NCI-H1105 treated with DMSO at 0.1 percent for 48 hours (cell line): ENCODE measurements at places on chromosomes 13 and 19.

DNA sequence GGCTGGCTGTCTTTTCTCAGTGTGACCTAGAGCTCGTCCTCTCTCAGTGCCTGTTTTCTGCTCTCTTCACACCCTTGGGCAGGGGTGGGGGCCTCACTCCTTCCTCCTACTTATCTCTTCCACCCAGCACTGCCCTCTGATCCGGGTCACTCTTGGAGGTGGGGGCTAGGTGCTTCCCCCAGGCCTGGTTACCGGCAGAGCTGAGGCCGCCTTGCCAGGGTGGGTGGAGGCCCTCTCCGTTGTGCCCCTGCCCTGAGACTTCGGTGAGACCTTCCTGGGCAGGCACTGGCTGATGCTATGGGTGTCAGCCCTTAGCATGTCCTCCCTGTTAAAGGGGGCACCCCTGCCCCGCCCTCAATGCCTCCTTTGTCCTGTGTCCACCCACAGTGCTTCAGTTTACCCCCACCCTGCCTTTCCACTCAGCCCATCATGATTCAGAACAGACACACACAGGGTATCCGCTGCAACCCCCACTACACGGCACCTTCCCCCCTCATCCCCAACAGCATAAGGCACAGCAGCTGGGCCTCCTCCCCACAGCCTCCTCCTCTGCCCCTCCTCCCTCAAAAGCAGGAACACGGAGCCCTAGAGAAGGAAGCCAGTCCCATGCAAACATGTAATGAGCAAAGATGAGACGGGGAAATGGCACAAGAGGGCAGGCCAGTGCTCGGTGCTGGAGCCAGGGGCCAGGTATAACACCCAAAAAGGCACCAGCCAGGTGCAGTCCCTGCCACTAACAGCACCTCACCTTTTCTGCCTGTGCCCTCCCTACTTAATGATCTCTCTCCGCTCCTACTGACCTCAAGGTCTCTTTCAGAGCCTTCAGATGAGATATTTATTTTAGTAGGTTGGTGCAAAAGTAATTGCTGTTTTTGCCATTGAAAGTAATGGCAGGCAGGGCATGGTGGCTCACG lies 9.8 kb downstream of the ZGLP1 start:
- DNase-seq: no peak

DNA sequence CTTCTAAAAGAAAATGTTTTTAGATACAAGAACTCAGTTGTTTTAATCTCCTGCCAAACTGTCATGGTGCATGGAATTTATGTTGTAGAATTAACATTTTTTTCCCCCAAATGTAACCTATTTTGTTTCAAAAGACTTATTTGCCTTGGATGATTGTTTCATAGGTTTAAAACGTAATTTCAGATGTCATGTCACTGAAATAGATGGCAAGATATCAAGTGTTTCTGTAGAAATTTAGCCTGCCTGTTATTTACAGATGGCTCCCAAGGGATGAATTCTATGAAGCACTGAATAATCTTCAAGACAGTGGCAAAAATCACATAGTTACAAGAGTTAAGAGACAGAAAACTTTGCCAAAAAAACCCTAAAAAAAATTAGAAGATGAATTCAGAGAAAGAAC lies 1484.6 kb downstream of the OLFM4 start:
- DNase-seq: no peak

DNA sequence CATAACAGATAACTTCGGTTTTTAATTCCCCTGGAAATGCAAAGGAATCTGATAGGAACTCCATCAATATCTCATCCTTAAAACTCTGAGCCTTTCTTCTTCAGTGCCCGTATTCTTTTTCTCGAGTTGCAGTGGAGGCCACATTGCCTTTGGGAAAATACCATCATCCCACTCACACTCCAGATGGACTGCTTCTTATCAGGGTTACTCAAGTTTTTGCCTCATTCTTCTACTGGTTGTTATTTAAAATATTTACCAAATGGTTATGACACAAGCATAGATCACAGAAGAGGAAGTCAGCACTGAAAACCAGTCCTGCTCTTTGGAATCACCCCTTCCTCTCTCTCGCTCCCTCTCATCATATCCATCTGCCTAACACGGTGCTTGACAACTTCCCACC lies 1020.5 kb upstream of the SLC10A2 start:
- DNase-seq: no peak

- no peak for DNase-seq
Observed at GRCh38 chr19:36528921-36529518, 949 bp upstream of the ZNF260 start.

DNA sequence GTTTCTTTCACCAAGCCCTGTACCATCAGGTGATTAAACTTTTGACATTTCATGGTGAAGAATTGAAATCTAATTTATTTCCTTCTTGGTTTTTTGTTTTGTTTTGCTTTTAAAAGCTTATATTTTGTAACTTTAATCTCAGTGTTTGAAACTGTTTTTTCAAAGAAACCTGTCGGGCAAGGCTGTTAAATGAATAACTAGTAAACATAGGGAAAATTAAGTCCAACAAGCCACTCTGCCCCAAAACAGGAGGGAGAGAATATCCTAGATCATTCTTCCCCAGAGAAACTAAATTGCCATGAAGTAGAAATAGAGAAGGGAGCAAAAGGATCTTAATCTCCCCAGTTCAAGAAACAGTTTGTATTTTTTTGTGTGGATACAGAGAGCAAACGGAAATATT lies 98.2 kb downstream of the FREM2 start:
- no peak for DNase-seq

DNA sequence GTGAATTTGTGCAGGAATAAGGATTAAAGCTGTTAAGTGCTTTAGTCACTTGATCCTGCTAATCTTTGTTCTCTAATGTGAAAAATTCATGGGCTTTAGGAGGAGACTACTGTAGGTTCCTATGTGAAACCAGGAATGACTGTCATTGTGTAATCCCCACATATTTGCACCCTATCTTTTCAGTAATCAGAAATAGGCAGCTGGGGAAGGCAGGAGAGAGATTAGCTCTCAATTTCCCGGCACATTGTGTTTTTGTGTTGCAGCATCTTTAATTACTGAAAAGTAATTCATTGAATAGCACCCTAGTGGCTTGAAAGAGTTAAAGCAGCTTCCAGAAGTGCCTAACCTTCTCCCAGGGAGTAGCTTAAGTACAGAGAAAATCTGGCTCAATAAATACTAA lies 282.9 kb downstream of the OLFM4 start:
- DNase-seq: no peak

DNA sequence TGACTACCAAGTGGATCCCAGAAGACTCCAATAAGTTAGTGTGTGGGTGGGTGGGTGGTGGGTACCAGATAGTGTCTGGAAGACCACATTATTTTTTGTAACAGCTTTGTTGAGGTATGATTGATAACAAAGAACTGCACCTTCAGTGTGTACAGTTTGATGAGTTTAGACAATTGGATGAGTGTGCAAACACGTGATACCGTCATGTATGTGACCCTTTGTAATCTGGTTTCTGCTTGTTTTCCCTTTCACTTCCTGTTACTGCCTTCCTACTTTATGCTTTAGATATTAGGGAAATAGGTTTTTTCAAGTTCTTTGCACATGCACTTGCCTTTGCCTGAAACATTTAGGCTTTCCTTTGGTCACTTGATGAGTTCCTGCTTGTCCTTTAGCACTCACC lies 8.5 kb downstream of the RPL21 start:
- DNase-seq: no peak

- DNase-seq: peak; percentile 90
Observed at GRCh38 chr19:49690656-49691242, at the start of gene CPT1C. CPT1C (plus strand) TSS chr19:49691116; CDS start chr19:49692253, 1,137 bp downstream.

GRCh38 chr13:100301418-100301817 lies 212.5 kb downstream of the PCCA start:
- DNase-seq: peak; percentile 70

DNA sequence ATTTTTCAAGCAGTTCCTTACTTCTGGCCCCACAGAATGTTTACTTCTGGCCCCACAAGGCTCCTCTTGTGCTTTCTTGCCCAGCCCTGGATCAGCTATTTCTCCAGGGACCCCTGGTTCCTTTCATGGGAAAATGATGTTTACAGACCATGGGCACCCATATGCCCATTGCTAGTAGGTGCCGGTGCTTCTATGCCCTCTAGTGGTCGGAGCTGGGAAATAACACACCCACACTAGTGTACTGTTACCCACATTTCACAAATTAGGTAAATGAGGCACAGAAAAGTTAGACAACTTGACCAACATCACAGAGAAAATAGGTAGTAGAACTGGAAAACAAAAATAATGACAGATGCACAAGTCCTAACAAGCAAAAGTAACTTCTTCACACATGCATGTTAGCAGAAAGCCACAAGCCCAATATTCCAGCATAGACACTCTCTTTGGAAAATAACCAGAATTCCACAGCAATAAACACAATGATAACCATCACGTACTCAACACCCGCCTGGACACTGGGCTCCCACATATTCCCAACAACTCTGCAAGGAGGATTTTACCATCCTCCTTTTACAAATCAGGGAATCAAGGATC lies 1.3 kb upstream of the CEACAM6 start:
- DNase-seq: peak; percentile 59

DNA sequence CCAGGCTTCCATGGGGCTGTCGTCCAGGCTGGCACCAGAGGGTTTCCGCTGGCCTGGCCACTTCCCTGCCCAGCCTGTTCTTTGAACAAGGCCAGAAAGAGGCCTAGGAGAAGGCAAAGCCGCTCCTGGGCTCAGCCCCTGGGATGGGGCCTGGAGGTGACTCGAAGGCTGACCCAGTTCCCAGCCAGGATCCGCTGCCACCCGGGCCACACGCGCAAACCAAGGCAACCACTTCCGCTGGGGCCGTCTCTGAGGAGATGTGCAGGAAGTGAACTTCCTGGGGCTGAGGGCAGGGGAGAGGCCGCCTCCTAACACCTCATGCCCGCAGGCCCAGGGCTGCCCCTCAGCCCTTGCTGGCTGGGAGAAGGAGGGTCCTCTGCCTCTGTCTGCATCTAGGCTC lies 15.2 kb downstream of the PLEKHF1 start:
- no peak for DNase-seq

DNA sequence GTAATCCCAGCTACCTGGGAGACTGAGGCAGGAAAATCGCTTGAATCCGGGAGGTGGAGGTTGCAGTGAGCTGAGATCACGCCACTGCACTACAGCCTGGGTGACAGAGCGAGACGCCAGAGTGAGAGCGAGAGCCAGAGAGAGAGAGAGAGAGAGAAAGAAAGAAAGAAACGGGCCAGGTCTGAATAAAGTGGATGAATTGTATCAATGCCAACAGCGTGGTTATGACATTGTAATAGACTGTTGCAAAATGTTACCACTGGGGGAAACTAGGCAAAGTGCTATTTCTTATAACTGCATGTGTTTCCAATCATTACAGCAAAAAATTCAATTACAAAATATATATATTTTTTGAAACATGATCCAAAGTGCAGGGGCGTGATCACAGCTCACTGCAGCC lies 11.8 kb upstream of the BTBD2 start:
- DNase-seq: no peak

DNA sequence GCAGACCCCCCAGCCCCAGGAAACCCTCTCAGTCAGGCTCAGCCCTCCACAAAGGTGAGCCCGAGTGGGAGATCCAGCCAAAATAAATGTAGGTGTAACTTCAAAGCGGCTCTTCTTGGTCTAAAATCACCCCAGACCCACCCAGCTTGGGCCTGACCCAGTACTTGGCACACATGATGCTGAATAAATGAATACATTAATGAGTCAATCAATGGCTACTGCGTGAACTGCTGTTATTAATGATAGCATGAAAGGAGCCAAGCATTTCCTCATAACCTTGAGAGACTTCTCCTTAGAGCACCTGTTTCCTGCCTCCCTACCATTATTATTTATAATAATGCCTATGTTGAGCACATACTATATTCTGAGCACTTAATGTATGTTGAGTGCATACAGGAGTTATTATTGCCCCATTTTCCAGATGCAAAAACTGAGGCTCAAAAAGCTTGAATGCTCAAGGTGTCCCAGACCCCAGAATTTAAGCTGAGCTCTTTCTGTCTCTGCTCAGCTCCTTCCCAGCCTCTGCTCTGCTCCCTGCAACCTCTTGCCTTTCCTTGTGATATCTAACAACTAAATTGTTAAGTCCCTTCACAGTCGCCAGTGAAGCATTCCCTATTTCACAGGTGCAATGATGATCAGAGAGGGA lies 4.3 kb downstream of the NOTCH3 start:
- DNase-seq: peak; percentile 29

GRCh38 chr19:28500982-28501630 lies 711.8 kb downstream of the UQCRFS1 start:
- DNase-seq: no peak

- no peak for DNase-seq
Observed at GRCh38 chr13:21063031-21063430, 1.6 kb upstream of the LATS2 start.

DNA sequence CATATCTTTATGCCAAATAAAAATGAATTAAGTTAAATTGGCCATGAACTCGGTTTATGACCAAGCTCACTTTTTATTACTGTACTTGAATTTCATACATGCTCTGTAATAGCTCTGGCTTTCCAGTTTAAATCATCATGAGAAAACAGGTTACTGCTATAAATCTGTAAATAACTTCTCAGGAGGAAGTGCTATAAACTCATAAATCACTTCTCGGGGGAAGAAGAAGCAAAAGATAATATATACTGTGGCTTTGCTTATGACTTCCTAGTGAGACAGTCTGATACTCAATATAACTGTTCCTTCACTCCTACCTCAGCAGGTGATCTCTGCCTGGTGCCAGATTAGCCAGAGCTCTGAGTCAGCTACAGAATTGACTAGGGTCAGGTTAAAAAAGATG lies 12.5 kb downstream of the SUPT20H start:
- no peak for DNase-seq

- DNase-seq: peak; percentile 43
Observed at GRCh38 chr19:4597975-4598671, 38.6 kb upstream of the SEMA6B start.

- no peak for DNase-seq
Observed at GRCh38 chr13:39397226-39397895, 205.6 kb downstream of the LHFPL6 start.

GRCh38 chr19:7699417-7700401 lies 2.2 kb downstream of the FCER2 start:
- no peak for DNase-seq

GRCh38 chr13:101554420-101555125 lies 102.1 kb downstream of the ITGBL1 start:
- no peak for DNase-seq

DNA sequence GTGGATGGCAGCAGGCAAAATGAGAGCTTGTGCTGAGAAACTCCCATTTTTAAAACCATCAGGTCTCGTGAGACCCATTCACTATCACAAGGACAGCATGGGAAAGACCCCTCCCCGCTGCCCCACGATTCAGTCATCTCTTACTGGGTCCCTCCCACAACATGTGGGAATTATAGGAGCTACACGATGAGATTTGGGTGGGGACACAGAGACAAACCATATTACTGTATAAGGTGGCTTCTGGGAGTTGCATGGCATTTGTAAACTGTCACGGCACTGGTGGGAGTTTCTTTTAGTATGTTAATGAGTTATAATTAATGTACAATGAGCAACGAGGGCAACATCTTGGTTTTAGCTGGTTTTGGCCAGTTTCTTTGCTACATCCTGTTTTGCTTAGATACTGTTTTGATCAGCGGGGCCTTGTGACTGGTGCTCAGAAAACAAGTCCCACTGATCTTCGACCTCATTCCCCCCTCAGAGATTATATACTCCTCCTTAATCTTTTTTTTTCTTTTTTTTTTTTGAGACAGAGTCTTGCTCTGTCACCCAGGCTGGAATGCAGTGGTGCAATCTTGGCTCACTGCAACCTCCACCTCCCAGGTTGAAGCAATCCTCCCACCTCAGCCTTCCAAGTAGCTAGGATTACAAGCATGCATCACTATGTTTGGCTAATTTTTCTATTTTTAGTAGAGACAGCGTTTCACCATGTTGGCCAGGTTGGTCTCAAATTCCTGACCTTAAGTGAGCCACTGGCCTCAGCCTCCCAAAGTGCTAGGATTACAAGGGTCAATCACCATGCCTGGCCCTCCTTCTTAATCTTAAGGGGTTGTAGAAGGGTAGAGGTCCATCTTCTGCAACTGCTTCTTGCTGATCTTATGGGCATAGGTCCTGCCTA lies 21.3 kb upstream of the ZNF599 start:
- DNase-seq: no peak
